ENCODE measurements at places on chromosomes 3 and 15.

GRCh38 chr3:172635588-172635987 lies 75.3 kb downstream of the NCEH1 start:
- no peak for DNase-seq

- DNase-seq: no peak
Measured at GRCh38 chr3:73520931-73521461, 103.7 kb downstream of the PDZRN3 start.

GRCh38 chr3:64961301-64961700 lies 273.5 kb upstream of the ADAMTS9 start:
- DNase-seq: no peak

DNA sequence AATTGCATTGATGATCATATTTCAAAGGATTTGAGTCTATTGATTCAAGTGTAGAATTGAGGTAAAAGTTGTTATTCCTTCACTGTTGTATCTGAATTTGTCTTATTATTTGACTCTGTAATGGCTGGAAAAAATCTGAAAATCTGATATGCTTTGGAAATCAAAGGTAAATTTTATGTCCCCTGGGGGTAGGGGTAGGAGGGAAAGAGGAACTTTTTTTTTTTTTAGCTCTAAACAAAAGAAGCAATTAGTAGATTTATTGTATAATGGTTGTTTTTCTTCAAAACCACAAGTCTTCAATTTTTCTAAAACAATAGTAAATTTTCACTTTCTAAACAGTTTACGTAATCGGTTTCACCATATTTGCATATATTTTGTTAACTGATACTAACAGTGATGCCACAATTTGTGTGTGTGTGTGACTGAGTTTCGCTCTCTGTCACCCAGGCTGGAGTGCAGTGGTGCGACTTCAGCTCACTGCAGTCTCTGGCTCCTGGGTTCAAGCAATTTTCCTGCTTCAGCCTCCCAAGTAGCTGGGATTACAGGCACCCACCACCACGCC lies 91.7 kb upstream of the GOLGA6L4 start:
- no peak for DNase-seq

GRCh38 chr3:123781138-123781537 lies 103.0 kb downstream of the MYLK start:
- DNase-seq: no peak

DNA sequence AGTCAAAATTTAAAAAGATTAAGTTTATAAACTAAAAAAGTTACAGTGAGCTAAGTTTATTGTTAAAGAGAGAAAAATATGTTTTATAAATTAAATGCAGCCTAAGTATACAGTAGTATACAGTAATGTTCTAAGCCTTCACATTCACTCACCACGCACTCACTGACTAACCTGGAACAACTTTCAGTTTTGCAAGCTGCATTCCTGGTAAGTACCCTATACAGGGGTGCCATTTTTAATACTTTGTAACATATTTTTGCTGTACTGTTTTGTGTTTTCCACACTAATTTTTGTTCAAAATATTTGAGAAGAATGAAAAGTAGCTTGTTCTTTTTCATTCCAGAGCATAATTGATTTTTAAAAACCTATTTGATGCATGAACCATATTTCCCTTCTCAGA lies 524.9 kb downstream of the RBMS3 start:
- DNase-seq: no peak

DNA sequence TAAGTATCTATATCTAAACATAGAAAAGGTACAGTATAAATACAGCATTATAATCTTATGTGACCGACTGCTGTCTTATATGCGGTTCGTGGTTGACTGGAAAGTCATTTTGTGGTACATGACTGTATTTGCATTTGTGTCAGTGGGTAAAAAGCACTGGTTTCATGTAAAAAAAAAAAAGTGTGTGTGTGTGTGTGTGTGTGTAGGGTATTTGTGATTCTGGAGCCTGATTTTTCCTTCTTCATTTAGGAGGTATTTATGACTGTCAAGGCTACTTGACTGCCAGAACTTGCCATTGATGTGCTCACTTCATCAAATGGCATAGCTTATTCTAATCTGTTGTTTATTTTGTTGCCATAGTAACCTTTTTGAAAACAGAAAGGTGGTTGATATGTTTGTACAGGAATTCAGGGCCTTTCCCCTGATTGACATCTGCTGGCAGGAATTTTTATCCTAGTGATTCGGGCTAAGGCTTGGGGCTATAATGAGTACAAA lies 63.2 kb downstream of the AKAP13 start:
- peak; percentile 4 for DNase-seq

- no peak for DNase-seq
Measured at GRCh38 chr3:88403319-88403718, 253.6 kb downstream of the C3orf38 start.

- no peak for DNase-seq
Measured at GRCh38 chr3:97823046-97824004, 1.5 kb downstream of the CRYBG3 start.

DNA sequence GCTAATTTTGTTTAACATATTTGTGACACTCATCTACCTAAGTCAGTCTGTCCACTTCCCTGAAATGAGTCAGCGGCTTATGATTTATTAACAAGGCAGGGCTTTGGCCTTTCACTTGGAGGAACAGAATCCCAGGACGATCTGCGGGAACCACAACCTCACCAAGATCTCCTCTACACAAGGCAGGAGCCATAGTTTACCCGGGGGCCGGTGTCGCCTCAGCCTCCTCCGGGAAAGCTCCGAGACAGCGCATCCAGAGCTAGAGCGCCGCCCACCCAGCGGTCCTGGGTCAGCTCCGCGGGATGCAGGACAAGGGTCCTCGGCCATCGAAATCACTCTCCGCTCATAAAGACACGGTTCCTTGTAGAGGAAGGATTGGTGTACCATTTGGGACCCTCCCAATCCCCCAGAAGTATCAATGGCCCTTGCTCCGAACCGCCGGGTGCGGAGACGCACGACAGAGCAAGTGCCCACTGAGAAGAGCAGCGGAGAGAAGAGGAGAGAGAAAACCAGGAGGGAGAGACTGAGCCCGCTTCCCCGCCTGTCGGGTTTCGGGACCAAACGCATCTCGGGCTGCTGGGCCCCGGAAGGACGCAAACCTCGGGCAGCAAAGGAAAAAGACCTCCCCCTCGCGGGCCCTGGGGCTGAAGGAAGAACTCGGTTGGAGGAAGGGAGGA lies 13.1 kb upstream of the ALCAM start:
- no peak for DNase-seq

GRCh38 chr15:40338041-40338657 lies 2.6 kb downstream of the CCDC9B start:
- DNase-seq: peak; percentile 76

DNA sequence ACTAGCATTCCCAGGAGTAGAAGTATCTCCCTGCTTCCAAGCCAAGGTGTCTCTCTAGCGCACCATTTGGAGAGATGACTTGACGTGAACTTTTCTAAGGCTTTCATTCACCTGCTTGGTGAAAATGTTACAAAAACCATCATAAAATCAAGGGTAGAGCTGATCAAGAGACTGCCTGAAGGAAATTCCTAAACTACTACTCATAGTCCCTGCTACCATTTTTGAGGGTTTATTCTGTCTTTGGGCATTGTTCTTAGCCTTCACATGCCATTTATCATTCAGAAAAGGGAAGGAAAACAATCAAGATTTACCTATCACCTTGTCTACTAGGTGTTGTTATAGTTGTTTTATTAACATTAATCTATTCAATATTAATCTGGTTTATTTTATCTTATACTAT lies 525.8 kb downstream of the NTRK3 start:
- no peak for DNase-seq

- DNase-seq: peak; percentile 18
Measured at GRCh38 chr3:15299036-15299435, 33.4 kb downstream of the SH3BP5 start.

DNA sequence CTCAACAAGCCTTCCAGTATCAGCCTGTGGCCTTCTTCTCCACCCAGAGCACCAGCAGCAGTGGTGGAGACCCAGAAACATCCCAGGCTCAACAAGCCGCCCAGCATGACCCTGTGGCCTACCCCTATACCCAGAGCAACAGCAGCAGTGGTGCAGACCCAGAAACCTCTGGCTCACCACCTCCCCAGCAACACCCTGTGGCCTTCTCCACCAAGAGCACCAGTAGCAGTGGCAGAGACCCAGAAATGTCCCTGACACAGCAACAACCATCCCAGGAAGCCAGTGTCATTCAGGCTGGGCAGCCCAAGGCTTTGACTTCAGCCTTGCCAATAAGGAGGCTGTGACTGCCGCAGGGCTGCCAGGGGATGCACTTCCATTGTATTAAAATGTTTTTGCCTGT lies 16.3 kb upstream of the EMC3 start:
- no peak for DNase-seq

DNA sequence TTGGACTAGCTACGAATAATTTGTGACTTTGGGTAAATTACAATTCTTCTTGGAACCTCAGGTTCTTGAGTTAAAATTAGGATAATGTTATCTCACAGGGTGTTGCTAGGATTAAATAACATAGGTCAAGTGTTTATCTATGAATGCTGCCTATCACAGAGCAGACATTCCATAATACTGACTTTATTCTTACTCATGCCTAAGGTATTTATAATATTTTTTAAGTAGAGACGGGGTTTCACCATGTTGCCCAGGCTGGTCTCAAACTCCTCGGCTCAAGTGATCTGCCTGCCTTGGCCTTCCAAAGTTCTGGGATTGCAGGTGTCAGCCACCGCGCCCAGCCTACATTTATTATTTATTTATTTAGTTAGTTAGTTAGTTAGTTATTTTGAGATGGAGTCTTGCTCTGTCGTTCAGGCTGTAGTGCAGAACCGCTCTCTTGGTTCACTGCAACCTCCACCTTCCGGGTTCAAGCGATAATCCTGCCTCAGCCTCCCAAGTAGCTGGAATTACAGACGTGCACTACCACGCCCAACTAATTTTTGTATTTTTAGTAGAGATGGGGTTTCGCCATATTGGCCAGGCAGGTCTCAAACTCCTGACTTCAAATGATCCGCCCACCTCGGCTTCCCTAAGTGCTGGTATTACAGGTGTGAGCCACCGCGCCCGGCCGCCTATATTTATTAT lies 741 bp upstream of the ZNF106 start:
- DNase-seq: no peak

DNA sequence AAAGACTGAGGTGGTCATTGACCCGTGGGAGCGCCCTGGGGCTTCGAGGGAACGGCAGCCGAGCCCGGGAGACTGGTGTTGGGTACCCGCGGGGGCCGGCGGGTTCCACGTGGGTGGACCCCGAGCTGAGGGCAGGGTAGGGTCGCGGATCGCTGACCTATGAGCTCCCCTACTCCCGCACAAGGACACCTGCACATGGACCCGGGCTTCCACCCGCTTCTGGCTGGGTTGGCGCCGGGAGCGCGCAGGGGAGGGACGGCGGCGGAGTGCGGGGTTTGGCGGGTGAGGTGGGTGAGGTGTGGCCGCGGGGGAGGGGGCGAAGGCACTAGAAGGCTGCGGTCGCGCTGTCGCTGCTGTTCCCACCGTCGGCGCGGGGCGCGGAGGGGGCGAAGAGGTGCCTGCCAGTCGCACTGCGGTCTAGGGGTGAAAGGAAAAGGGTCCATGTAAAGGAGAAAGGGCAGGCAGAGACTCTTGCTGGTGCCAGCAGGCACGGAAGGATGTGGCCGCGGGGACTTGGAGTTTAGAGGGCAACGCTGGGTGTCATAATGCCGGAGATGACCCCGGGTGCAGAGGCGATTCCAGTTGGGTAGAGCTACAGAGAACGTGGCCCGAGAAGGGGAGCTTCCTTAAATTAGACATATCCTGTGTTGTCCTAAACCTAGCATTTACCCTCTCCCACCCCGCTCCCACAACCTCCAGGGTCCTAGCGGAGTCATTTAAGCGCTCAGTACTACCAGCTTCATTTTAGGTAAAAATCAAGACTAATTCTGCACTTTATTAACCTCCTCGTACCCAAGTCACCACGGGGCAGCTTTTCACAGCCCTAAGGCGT lies 245.9 kb upstream of the TOPAZ1 start:
- no peak for DNase-seq

GRCh38 chr15:40844696-40845030 lies 815 bp downstream of the SPINT1 start:
- DNase-seq: peak; percentile 22

GRCh38 chr3:30075514-30075913 lies 530.9 kb upstream of the TGFBR2 start:
- no peak for DNase-seq

GRCh38 chr3:66195347-66195783 lies 25.4 kb upstream of the SLC25A26 start:
- peak; percentile 9 for DNase-seq

GRCh38 chr3:90121326-90121725 lies 1013.9 kb downstream of the EPHA3 start:
- no peak for DNase-seq

- no peak for DNase-seq
Measured at GRCh38 chr3:147161833-147162232, 244.5 kb downstream of the ZIC4 start.

- DNase-seq: peak; percentile 18
Measured at GRCh38 chr3:150252462-150252861, 155.6 kb upstream of the TSC22D2 start.

DNA sequence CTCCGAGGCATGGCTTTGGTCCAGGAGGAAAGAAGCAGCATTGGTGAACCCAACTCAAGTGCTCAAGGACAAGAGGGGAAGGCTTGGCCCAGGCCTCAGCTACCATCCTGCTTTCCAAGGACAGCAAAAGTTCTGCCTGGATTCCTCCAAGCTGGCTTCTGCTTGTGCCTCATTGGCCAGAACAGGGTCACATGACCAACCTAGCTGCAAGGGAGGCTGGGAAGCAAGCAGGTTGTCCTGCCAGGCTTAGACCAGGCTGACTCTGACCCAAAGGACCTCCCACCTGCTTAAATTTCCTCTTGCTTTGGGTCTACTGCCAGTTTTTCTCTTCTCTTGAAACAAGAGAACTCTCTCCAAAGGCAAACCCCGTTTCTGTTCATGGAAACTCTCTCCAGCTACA lies 70.7 kb downstream of the RPN1 start:
- DNase-seq: no peak

DNA sequence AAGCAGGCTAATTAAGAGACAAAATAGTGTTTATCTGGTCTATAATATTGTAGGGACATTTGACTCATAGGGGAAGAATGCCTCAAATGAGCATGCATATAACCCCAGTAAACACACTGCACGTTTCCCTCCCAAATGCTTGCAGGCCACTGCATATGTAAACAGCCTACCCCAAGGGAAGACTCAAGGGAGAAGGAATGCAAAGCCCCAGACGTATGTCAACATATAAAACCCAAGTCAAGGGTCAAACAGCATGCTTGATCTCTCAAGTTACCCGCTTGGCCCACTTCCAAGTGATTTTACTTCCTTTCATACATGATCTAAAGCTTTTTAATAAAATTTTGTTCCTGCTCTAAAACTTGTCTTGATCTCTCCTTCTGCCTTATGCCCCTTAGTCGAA lies 1090.0 kb downstream of the OTOL1 start:
- DNase-seq: no peak

- DNase-seq: no peak
Measured at GRCh38 chr3:173889596-173889995, 492.1 kb downstream of the NLGN1 start.

GRCh38 chr3:146156666-146157314 lies 4.2 kb downstream of the PLOD2 start:
- DNase-seq: peak; percentile 25

GRCh38 chr15:62477929-62478328 lies 312.8 kb upstream of the C2CD4B start:
- DNase-seq: no peak

All from hematopoietic multipotent progenitor cell treated with erythropoietin and hydrocortisone succinate and interleukin-3 and kit ligand, for 8 days (in vitro differentiated cells).